ENCODE measurements at places on chromosomes 1 and 21.

GRCh38 chr21:36697060-36697850 is 1.7 kb upstream of the SIM2 start:
- no peak for DNase-seq

- DNase-seq = no peak
These were observed 55.4 kb downstream of the ALPL start for GRCh38 chr1:21564521-21565095.

GRCh38 chr1:199205740-199206441 is 567.1 kb downstream of the PTPRC start:
- no peak for DNase-seq

GRCh38 chr1:71494163-71494562 is 413.3 kb upstream of the ZRANB2 start:
- no peak for DNase-seq

GRCh38 chr1:241999026-241999425 is at the start of gene MAP1LC3C:
Gene MAP1LC3C, minus strand, starts transcription at chr1:241999098. Its CDS starts 90 bp downstream, at chr1:241999008.
- DNase-seq = no peak
